Kasumi-1 (cell line): ENCODE measurements at places on chromosomes 6 and 20.

GRCh38 chr6:2433711-2434110 is 188.3 kb upstream of the GMDS start:
- peak; percentile 44 for DNase-seq

GRCh38 chr20:14996883-14997672 is 659.7 kb upstream of the FLRT3 start:
- DNase-seq, result no peak

- DNase-seq, result no peak
These were observed 80.2 kb downstream of the CAP2 start for GRCh38 chr6:17473554-17473953.

- DNase-seq, result no peak
These were observed 112.6 kb upstream of the SLC24A3 start for GRCh38 chr20:19099596-19100545.

GRCh38 chr6:9537381-9537780 is 877.5 kb downstream of the TFAP2A start:
- no peak for DNase-seq

DNA sequence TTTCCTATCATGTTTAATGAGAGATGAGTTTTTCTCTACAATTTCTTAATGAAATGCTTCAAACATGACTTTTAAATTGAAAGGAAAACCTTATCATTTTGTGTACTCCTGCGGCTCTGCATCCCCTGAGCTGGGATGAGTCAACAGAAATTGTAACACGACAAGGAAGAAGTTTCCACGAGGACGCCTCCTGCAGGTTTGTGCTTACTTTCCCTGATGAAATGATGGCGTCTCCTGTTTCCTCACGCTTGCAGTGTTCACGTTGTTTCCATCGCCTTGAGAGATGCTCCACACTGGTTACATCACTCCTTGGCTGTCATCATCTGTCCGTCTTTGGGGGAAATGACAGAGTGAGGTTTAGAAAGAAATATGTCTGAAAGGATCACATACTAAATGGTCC is 233.7 kb upstream of the ZFP64 start:
- DNase-seq, result no peak

DNA sequence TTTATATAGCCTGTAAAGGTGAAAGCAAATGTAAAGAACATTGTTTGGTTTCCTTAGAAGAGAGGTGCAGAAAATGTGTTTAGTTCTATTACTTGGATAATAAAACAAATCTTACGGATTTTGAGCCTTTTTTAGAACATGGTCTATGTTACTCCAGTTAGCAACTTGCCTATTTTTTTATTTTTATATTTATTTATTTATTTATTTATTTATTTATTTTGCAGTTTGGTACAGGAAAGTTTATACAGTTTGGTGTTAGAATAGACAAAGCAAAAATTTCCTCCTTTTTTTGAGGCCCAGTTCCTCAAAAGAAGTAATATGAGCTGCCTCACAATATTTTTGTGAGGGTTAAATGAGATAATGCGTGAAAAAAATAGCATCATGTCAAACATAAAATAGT is 41.6 kb upstream of the EEF1E1 start:
- DNase-seq, result no peak

GRCh38 chr20:48532028-48532427 is 295.8 kb downstream of the PREX1 start:
- no peak for DNase-seq

- no peak for DNase-seq
These were observed 26.5 kb downstream of the PDE10A start for GRCh38 chr6:165636402-165637048.

GRCh38 chr20:8428988-8429387 is 296.9 kb downstream of the PLCB1 start:
- no peak for DNase-seq

GRCh38 chr20:36498386-36499179 is 42.7 kb upstream of the MYL9 start:
- DNase-seq, result no peak

DNA sequence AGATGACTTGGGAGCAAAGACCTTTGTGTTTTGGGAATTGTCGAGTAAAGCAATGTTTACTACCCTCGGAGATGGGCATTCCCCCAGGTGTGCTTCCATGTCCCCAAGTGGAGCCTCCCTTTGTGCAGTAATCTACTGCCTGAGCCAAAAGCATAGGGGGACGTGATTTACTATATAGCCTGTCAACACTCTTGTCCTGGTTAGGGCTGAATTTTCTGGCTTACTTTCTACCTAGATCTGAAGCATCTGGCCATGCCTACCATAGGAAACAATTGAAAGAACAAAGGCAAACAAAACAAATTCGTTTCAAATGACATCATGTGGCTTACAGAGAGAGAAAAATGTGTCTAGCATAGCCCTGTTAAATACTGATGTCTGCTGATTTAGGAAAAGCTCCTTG is 350.6 kb downstream of the SAMD5 start:
- no peak for DNase-seq

DNA sequence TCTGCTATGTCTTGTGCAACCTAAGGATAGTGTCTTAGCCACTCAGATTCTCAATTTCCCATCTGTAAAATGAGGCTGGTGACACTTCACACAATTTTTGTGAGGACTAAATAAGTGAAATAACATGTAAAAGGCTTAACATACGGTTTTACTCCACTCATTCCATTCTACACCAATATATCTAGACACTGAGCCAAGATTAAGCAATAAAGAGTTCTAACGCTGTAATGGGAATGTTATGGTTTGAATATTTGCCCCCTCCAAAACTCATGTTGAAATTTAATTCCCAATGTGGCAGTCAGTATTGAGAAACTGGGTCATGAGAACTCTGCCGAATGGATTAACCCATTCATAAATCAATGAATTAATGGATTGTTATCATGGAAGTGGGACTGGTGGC is 301.0 kb downstream of the HACE1 start:
- DNase-seq, result no peak
